ENCODE measurements at places on chromosomes 5 and 9.

GRCh38 chr5:35032356-35032755 is 15.4 kb downstream of the AGXT2 start:
- DNase-seq, result no peak

- DNase-seq, result no peak
These were observed 19.7 kb downstream of the NDUFS6 start for GRCh38 chr5:1820926-1821325.

GRCh38 chr5:142871363-142872193 is 101.4 kb downstream of the ARHGAP26 start:
- DNase-seq, result no peak

DNA sequence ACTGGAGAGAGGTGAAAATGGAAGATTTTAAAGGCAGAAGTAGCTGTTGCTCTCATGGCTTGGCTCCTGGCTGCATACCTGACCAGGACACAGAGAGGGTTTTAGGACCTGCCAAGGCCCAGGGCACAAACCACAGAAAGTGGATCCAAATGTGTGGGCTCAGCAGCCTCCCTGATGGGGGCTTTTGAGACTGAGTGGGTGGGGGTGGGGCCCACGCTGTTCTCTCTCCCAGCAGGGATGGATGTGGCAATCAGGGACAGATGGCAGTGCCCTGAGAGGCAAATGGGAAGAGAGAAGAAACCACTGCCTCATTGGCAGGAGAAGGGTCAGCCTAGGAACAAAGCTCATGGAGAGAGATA is 34.9 kb upstream of the TIFAB start:
- no peak for DNase-seq

DNA sequence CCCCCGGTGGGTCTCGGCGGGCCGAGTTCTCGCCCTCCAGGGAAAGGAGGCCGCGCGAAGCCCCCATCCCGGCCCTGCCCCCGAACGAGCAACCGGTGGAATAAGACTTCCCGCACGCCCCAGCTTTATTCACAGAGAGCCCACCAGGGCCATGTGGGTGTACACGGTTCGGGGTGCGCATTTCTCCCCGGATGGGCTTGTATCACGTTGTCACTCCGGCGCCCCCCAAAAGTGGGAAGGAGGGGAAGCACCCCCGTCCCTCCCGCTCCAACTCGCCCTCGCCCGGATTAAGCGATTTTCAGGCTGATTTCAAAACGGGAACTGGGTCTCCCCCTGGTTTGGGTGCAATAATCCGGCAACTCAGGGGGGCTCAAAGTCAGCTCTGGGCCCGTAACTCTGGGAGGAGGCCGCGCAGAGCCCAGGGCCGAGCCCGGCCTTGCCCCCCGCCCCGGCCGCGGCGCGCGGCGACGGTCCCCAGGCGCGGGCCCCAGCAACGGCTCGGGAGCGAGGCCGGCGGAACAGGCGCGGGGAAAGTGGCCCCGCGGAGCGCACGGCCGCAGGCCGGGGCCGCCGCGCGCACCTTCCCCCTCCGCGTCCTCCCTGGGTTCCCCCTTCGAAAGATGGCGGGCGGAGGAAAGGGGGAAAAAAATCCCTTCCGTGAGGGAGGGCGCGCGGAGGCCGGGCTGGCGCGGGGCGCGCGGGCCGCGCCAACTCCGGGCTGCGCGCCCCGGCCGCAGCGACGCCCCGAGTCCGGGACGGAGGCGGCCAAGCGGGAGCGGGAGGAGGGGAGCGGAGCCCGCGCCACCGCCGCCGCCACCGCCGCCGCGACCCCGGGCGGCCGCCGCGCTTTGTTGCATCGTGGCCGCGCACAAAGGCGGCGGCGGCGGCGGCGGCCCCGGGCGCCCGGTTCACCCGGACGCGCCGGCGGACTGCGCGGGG is 644 bp downstream of the BRD3 start:
- peak; percentile 79 for DNase-seq
